ENCODE measurements at places on chromosomes 1 and 21. TPM values are rescaled to one million over a fixed set of nuclear protein-coding genes. Genes with fewer than 3 reads are reported as not detected.

Gene IFFO2
- 62.7 TPM for total RNA-seq

Gene KLHDC8A
- total RNA-seq, result not detected

Gene DNAJB4
- 8.8 TPM for total RNA-seq

Gene CYP4B1
- total RNA-seq, result not detected

Gene BEND5
- total RNA-seq, result 34.7 TPM

Gene RGS4
- total RNA-seq, result not detected

Gene TMEM240
- total RNA-seq, result 0.46 TPM

Data from activated CD4-positive, alpha-beta T cell treated with anti-CD3 and anti-CD28 coated beads for 36 hours (primary cell).